ENCODE measurements at places on chromosomes 12 and 14. TPM values are rescaled to one million over a fixed set of nuclear protein-coding genes. Genes with fewer than 3 reads are reported as not detected.

GRCh38 chr12:76765598-76765997, 1.7 kb downstream of the ZDHHC17 start:
- no peak for DNase-seq

The PPFIA2 gene
- not detected for total RNA-seq

The FLVCR2 gene
- 0.11 TPM for total RNA-seq

The SIX6 gene
- not detected for total RNA-seq

DNA sequence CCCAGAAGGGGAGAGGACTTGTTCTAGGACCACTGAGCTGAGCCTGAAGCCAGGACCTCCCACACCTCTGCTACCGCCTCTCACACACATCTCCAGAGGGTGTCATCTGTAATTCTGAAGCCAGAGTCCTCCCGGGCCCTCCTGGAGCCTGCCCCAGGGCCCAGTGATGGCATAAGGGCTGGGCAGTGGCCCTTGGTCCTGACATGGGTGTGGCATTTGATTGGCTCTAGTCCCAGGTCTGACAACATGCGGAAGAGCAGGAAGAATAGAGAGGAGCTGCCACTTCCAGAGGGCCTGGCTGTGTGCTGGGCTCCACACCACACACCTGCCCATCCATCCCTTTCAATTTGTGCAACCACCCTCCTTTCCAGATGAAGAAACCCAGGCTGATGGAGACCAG, 144.3 kb upstream of the GSC start:
- no peak for DNase-seq

GRCh38 chr12:58917699-58918468, 2.4 kb downstream of the LRIG3 start:
- no peak for DNase-seq

The RERGL gene
- total RNA-seq, result not detected

The YLPM1 gene
- 42.9 TPM for total RNA-seq

The DLGAP5 gene
- 41.5 TPM for total RNA-seq

DNA sequence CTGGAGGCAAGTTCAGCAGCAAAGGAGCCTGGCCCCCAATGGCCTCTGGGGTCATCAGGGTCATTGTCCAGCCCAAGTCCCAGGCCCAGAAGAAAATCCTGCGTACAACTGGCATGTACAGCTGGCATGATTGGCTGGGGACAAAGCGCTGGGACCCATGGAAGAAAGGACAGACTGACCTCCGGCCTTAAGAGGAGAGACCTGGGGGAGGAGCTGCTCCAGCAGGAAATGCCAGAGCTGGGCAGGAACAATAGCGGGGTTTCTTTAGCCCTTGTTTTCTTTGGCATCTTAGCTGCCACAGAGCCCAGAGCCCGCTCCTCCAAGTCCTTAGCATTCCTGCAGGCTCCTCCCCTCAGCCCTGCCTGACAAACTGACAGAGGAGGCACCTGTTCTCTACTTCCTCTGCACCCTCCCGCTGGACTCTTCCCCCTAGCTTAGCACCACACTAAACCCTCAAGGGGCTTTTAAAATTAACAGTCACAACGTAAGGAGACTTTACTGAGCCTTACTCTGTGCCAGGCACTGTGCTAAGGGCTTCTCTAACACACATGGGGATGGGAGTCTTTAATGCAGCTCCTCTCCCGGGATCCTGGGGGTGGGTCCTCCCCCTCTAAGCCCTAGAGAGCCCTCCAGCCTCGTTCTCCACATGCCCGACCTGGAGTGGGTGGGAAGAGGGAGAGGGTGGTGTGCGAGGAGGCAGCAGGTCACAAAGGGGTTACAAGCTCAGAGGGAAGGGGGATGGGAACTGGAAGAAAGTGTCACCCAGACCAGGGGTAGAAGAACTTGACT, 1.8 kb upstream of the AQP5 start:
- DNase-seq, result no peak

GRCh38 chr12:50187084-50187900, 20.1 kb upstream of the CERS5 start:
- peak; percentile 68 for DNase-seq

DNA sequence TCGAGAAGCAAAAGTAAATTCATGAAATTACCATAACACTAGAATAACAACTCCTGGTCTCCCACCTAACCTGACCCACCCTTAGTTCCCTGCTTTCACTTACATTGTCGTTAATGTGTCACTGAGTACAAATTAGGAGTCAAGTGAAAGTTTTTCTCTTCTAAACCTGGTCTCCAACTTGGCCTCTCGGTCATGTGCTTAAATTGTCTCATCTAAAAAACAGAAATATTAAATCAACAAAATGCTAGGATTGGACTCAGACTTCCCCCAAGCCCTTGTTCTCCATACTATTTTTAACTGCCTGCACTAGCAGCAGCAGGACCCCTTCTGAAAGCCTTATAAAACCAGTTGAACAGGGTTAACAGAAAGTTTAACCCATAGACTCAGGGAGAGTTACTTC, 1.8 kb upstream of the BTG1 start:
- DNase-seq, result peak; percentile 13

GRCh38 chr12:115570069-115570777, 707.3 kb downstream of the MED13L start:
- no peak for DNase-seq

The AICDA gene
- total RNA-seq, result not detected

- DNase-seq, result no peak
Measured at GRCh38 chr12:87883806-87884205, 145.4 kb downstream of the C12orf50 start.

- peak; percentile 68 for DNase-seq
Measured at GRCh38 chr12:132445884-132446632, 43.9 kb upstream of the FBRSL1 start.

DNA sequence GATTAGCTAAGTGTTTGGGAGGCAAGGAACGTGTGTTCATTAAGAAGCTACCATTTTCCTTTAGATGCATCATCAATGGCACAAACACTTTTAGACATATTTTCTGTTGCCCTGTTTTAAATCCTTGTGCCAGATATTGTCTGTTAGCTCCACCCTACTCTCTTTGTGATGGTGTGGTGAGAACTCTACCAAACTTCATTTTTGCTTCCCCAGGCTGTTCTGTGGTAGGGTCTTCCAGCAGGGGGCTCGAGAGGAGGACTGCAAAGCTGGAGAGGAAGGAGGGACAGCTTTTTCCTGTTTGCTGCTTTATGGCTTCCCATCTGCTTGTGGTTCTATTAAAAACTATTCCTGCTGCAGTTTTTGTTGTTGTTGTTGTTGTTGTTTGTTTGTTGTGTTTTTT, 23.8 kb upstream of the STRAP start:
- DNase-seq, result no peak

DNA sequence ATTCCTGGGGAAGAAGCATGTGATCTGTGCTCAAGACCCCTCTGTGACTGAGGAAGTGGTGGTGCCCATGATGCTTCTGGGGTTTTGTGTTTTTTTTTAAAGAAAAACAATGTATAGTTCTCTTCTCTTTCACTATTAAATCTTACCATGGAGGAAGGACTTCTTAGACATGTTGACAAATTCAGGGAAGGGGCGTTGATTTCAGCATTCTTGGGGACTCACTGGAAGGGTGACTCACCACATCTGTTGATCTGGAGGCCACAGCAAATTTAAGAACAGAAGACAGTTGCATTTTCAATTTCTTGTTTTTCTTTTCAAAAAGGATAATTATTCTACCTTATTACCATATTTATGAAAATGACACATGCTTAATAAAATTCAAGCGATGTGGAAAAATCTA, 152.9 kb upstream of the RTL1 start:
- no peak for DNase-seq

GRCh38 chr12:50188241-50188781, 21.1 kb upstream of the CERS5 start:
- DNase-seq, result peak; percentile 20

- DNase-seq, result no peak
Measured at GRCh38 chr12:130281153-130281799, 56.4 kb upstream of the PIWIL1 start.

GRCh38 chr12:116637589-116638150, 78.5 kb downstream of the MAP1LC3B2 start:
- DNase-seq, result no peak

- no peak for DNase-seq
Measured at GRCh38 chr12:57602544-57602943, 2.1 kb upstream of the DTX3 start.

DNA sequence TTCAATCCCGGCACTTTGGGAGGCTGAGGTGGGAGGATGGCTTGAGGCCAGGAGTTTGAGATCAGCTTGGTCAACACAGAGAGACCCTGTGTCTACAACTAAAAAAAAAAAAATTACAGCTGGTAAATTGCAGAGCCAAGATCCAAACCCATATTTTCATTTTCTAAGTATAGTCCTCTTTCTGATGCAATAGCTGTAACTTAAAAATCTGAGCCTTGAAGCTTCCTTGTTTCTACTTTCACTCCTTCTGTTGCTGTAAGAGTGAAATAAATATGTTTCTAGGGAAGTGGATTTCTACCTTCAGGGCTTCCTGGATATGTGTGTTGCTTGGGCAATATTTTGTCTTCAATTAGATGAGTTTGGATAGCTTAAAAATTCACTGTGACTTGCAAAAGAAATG, 42.0 kb upstream of the PRICKLE1 start:
- DNase-seq, result no peak

DNA sequence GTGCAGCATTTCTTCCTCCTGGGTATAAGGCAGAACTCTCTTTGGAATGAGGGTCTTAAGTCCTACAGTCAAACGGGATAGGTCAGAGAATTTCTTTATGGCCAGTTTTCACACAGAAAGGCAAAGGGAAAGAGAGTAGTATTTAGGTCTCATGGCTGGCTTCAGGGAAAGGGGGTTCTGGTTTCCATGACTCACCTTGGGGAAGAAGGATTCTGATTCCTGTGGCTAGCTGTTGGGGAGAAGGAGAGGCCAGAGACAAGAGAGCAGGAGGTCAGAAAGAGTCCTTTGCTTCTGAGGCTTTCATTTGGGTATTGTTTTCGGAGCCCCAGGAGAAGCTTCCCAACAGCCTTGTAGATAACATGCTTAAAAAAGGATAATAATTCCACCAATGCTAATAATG, 332.5 kb downstream of the NPAS3 start:
- DNase-seq, result no peak

DNA sequence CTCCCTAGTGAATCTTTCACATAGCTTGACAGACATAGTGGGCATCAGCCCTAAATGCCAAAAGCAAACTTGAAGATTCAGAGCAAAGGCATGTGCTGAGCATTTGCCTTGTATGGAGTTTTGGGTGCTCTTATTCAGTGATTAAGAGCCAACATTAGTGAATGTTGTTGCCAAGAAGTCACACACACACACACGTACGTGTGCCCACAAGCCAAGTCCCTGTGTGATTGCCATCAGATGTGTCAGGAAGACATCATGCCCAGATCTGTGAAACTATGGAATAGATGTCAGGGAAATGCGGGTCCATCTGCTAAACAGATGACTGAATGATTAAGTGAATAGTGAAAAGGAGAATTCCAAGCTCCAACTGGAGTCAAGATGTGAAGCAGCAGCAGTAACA, 149.0 kb downstream of the AKAP6 start:
- DNase-seq, result peak; percentile 91

DNA sequence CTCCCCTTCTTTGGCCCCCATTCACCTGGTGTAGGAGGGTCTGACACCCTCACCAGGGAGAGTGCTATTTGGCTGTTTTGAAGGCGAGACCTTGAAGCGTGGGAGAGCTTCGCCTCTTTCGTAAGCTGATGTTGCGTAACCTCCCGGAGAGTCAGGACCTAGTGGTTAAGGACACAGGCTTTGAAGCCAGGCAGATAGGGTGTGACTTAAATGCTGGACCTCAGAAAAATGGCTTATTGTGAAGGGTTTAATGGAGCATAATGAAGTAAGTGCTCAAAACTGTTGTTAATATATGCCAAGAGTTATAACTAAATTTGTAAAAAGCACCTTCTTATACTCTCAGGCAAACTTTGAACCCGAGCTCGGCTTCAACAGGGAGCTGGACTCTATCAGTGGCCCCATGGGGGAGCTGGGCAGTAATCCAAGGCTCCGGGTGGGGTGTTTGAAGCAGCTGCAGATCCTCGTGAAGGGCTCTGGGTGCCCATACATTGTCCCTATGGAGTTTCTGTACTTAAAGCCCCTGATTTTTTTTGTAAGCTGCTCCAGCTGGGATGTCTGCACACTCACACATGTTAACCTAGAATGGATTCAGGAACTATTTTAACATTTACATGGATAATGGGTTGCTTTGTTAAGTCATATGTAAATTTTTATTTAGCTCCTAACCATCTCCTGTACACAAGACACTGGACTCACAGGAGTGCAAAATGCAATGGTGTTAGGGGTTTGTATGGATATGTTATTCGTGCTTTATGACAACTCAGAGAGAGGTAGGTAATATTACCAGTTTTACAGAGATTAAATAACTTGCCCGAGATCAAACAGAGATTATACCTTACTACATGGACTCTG, 26.0 kb downstream of the PPFIBP1 start:
- peak; percentile 86 for DNase-seq

The LAG3 gene
- total RNA-seq, result 0.24 TPM

DNA sequence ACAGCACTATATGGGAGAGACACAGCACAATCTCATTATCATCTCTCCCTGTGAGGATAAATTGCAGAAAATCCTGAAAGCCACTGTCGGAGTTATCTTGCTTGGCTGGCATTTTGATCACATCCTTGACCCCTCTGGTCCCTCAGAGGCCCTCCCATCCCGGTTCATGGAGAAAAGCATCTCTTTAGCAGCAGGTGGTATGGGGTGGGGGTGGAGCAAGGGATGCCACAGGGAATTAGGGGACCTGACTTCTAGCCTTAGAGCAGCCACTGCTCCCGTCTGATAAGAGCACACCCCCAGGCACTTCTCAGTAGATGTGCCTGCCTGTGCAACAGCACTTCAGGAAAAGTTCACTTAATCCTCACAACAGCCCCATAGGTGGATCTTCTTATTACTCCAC, 38.6 kb downstream of the GRIN2B start:
- no peak for DNase-seq

The FGF6 gene
- total RNA-seq, result not detected

The MYH6 gene
- total RNA-seq, result not detected

The C14orf132 gene
- total RNA-seq, result 0.35 TPM

The TRPV4 gene
- total RNA-seq, result 0.82 TPM

- no peak for DNase-seq
Measured at GRCh38 chr14:30798961-30799360, 75.4 kb upstream of the COCH start.

- peak; percentile 51 for DNase-seq
Measured at GRCh38 chr12:81450920-81451739, 308.0 kb downstream of the PPFIA2 start.
